Pons (tissue), 1 donor: ENCODE measurements at places on chromosomes 6 and 20.

DNA sequence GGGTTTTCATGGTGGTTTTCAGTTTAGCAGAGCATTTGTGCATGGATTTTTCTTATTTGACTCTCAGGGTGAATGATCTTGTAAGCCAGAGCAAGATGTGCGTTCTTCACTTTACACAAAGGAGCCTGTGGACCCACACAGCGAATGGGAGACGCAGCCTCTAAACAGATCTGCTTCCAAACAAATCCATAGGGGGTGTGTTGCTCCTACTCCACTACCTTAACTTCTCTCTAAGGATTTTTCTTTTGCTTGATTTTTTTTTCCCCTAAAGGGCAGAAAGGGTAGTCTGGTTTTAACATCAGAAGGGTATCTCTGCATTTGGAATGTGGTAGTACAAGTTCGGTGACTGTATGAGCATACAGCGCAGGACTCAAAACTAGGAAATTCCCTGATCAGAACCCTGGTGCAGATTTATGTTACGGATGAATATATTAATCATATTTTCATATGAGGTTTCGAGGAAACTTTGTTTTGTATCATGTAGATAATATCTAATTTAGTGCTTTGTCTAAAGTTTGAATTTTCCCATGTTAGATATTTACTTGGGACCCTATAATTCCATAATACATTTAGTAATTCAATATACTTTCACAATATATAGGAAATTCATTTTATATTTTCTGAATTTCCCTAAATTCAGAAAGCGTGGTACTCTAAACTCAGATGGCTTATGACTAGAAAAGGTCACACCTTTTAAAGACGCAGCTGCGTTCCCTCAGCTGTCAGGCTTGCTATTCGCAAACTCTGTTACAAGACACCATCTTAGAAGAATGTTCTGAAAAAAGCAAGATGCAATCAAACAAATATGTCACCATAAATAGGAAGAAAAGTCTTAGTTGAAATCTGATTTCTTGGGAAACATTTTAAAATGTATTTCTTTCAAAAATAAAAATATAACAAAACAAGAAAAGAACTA lies 196.9 kb downstream of the TMEM242 start:
- DNase-seq = no peak

DNA sequence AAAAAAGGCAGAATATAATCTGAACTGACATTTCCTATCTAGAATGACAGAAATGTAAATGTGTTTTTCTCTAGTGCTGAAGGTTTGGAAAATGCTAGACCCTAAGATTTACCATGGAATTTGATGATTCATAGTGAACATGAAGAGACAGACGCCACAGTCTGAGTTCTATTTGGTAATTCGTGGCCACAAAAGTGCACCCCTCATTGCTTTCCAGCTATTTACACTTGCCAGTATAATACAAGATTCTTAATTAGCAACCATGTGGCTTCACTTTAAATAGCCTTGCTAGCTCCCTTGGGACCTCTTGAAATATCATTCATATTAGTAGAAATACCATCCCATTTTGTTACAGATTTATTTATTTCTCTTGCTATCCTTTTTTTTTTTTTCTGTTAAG lies 636.8 kb downstream of the PRKN start:
- DNase-seq = no peak

DNA sequence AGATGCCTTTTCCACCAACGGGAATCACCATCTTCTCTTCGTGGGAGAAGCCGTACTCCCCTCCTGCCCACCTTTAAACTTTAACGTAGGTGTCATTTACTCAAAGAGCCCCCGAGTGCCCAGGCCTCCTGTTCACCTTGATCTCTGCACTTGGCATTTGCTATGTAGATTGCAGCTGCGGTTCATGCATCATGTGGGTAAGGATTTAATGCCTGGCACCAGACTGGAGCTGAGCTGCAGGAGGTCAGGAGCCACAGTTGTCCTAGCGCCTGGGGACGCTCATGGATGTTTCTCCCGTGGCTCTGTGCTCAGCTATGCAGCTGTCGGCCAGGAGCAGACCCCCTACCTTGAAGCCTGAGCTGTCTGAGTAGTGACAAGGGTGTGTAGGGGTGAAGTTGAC lies 133.7 kb downstream of the CDH4 start:
- DNase-seq = no peak

DNA sequence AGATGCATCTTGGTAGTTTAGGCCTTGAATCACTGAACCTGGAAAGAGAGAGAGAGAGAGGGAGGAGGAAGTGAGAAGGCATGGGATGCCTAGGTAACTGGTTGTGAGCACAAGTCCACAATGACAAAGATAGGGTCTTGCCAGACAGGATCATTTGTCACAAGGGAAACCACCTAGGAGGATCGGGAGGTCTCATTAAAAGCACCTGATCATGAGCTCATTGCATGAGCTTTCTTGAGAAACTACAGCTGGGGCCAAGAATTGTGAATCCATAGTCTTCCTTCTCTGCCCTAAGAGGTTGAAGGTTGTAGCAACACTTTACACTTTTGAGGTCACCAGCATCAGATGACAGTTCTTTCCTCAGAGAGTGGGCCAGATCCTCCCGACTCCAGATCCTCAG lies 195.7 kb downstream of the CD83 start:
- DNase-seq = no peak

GRCh38 chr6:437037-437392 lies 45.5 kb downstream of the IRF4 start:
- DNase-seq = no peak

- no peak for DNase-seq
Observed at GRCh38 chr6:116563830-116564229, 7.5 kb upstream of the RWDD1 start.

GRCh38 chr20:58378704-58379103 lies 10.3 kb upstream of the VAPB start:
- no peak for DNase-seq

- DNase-seq = peak; percentile 80
Observed at GRCh38 chr6:138521790-138522189, 22.5 kb upstream of the NHSL1 start.

- peak; percentile 55 for DNase-seq
Observed at GRCh38 chr6:134314006-134314821, 3.7 kb downstream of the SGK1 start.

DNA sequence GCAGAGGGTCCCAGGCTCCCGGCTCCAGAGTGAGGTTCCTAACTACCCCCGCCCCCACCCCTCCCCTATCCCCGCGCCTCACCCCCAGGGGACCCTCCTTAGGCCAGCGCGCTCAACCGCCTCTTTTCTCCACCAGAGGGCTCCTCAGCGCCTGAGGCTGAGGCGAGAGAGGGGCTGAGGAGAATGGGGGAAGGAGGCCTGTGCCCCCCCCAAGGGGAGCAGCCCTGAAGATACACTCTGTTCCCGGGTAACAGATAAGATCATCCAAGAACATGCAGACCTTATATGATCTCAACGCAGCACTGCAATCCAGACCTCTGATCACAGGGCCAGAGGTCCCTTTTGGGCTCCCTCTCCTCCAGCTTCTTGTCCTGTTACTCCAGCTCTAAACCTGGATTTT lies 43.3 kb upstream of the MRPS10 start:
- DNase-seq = no peak

- peak; percentile 83 for DNase-seq
Observed at GRCh38 chr6:154370545-154370944, 13.9 kb upstream of the IPCEF1 start.

DNA sequence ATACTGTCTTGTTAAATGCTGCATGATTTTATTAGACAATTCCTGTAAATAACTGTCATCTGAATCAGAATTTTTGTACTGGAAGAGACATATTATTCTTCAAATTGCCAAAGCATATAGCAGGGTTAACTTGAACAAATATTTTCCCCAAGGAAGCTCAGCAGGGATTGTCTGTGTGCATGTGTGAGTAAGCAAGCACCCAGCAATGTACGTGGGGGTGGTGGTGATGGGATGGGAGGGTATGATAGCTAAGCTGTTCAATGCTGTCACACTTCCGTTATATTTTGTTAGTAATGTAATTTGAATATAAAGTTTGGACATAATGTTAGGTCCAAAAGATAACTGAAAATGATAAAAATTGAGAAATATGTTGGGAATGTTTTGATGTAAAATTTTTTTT lies 118.1 kb downstream of the MYB start:
- DNase-seq = no peak

DNA sequence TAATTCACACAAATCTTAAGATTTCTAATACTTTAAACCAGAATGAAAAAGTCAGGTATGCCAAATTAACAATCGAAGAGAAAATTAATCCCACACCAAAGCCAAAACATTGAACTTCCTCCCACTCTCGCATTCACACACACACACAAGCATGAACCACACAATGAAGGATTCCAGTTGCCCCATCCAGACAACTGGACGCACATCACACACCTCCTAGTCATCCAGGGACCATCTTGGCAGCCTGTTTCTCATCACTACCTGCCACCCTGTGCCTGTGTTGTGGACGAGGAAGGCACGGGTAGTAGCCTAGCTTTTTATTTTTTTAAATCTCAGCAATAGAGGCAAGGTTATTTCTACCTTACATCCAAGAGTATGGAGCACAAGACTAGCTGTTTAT lies 15.2 kb downstream of the B4GALT5 start:
- no peak for DNase-seq

DNA sequence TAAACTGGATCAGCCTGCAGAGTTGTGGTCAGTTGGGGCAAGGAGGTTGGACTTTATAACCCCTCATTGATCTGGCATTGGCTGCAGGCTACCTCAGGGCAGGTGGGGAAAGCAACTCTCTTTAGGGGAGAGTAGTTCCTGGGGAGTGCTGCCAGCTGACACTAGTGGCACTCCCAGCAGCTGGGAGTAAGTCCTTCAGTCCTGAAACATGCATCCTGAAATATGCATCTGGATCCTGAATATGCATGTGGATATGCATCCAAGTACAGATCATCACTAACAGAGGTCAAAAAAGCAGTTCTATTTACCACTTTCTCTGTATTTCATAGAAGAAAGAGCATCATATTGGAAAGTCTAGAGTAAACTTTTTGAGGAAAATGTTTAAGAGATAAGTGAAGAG lies 350.8 kb downstream of the EPM2A start:
- no peak for DNase-seq

- no peak for DNase-seq
Observed at GRCh38 chr6:108123481-108123929, 42.3 kb upstream of the NR2E1 start.

- DNase-seq = peak; percentile 60
Observed at GRCh38 chr6:167532410-167533288, 207.8 kb downstream of the TTLL2 start.

DNA sequence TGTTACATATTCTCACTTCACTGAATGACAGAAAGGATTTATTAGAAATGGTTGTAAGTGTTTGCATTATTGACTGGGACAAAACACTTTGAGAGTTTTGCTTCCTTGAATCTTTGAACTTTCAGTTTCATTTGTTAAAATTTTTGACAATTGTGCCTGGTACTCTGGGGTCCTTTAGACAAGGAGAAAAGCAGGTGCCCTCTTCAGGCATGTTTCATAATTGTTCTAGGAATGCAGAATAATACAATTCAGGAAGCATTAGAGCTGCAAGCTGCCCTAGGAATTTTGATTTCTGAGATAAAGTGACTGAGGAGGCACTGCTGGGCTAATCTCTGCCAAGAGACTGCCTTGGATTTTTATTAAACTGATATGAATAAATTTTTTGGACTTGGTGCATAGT lies 49.7 kb downstream of the TOP1 start:
- peak; percentile 65 for DNase-seq

DNA sequence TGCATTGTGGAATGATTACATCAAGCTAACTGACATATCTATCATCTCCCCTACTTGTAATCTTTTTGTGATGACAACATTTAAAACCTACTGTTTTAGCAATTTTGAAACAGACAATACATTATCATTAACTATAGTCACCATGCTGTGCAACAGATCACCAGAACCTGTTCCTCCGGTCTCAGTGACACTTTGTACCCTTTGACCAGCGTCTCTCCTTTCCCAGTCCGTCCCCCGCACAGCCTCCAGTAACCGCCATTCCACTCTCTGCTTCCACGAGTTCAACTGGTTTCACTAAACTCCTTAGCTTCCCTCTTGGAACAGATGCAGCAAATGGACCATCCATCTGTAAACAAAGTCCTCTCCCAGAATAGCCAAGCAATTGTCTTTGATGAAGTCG lies 21.8 kb downstream of the LRP11 start:
- DNase-seq = no peak

DNA sequence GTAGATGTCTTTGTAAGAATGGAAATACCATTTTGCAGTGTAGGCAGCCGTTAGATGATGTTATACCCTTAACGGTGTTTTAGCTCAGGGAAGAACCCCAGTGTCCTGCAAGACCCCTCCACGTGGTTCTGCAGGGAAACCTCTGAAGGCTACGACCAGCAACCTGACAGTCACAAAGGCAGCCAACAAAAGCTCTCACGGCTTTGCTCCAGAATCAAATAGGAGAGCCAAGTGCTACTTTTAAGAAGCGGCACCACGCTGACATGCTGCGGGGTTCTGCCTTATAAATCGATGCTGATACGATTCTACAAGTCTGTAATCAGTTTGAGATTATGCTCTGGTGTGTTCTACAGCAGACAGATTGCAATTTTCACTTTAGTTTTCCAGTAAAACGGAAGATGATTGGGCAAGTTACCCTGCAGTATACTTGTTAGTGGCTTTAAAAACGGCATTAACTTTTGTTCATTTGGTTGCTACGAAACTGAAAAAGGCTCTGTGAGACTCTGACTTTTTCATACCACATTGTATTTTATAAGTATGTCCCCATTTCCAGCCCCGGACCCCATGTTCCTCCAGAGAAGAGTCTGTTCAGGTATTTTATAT lies 312.9 kb downstream of the SAMD5 start:
- no peak for DNase-seq

DNA sequence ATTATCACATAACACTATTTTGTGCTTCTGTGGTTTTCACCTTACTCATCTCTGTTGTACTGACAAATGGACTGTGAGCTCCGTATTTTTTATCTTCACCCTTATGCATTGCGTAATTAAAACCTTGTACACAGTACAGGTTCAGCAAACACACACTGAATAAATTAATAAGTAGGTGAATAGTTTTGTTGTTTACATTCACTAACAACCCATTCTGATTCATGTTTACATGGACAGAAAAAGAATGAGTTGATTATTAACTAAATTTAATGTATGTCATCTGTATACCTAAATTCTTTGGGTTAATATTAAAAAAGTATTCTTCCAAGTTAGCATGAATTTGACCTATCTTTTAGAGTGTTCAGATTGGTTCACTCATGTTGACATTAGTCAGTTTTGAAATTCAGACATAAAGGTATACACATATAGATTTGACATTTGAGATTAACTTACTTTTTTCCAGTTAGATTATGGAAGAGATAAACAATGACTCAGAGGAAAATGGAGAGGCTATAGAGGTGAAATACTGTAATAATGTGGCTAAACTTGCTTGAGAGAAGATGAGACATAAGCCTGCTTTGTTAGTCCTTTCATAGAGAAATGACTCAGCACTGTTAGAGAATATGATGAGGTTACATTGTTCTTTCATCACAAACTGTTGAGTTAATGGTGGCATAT lies 541.7 kb upstream of the FLRT3 start:
- DNase-seq = peak; percentile 68
